Stimulated activated CD4-positive, alpha-beta T cell treated with anti-CD3 and anti-CD28 coated beads, Interleukin-12 subunit alpha, Interleukin-12 subunit beta, amount 100 ng/mL, for 24 hours (primary cell): ENCODE measurements at places on chromosomes 6 and 20.

- no peak for DNase-seq
Observed at GRCh38 chr6:104306211-104306610, 553.5 kb downstream of the HACE1 start.

DNA sequence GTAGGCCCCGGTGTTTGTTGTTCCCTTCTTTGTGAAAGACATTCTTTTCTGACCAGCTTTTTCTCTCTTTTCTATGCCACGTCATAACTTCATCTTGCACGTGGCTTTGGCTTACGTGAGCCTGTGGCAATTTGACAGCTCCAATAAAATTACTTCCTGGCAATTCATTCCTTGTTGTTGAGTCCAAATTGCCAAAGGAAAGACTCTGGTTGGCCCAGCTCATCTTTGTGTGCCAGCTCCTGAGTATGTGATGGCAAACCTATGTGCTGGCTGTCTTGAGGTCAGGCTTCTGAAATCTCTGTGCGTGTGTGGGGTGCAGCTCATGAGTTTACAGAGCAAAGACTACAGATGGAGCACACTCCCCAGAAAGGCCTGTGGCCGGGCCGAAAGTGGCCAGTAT lies 272.5 kb upstream of the SGK1 start:
- DNase-seq: no peak

DNA sequence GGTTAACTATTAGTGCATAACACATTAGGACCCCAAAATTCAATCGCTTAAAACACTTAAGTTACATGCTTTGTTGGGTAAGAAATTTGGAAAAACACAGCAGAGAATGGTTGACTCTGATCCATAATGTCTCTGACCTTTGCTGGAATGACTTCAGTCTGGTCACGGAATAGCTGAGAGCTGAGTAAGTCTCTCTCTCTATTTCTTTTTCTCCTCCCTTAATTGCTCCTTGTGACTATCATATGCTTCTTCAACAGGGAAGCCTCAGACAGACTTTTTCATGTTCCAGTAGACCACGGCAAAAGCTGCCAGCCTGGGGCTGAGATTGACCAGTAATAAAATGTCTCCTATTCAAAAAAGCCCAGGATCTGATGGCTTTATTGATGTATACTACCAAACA lies 4.8 kb downstream of the OR12D1 start:
- DNase-seq: no peak

GRCh38 chr6:51737580-51738360 lies 349.6 kb downstream of the PKHD1 start:
- no peak for DNase-seq

- no peak for DNase-seq
Observed at GRCh38 chr6:93721386-93722048, 302.2 kb upstream of the EPHA7 start.

DNA sequence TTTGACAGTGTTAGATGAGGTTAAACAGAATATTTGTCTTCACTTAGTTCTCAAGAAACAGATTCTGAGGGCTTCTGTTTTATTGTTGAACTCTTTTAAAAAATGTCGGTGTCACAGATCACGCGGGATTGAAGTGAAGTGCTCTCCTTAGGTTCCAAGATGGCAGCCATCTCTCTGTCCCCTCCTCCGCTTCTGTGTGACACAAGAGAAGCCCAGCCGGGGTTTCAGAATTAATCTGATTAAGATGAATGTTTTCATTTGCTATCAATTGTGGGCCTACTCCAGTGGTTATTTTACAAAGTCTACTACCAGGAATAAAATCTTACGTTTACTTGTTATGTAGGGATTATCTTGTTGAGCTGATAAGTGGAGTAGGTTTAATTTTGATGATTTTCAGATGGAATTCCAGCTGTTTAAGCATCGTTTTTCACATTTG lies 10.9 kb downstream of the HIVEP1 start:
- no peak for DNase-seq
